ENCODE measurements at places on chromosomes 16 and 17.

DNA sequence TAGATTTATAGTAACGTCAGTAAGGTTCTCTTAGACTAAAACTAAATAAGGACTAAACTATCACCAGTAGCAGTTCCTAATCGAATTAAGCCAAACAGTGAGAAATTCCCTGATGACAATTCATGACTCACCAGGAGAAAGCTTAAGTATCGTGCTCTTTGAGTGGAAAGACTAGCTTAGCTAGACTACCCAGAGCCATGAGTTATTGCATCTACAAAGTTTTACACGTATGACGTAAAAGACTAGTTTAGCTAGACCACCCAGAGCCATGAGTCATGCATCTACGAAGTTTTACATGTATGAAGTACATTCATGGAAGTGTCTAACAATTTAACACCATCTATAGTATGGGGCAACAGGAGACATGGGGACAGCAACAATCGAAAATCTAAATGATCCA is 36.6 kb downstream of the UBE2G1 start:
- no peak for DNase-seq

- no peak for DNase-seq
Measured at GRCh38 chr17:67421869-67422273, 44.8 kb downstream of the PITPNC1 start.

DNA sequence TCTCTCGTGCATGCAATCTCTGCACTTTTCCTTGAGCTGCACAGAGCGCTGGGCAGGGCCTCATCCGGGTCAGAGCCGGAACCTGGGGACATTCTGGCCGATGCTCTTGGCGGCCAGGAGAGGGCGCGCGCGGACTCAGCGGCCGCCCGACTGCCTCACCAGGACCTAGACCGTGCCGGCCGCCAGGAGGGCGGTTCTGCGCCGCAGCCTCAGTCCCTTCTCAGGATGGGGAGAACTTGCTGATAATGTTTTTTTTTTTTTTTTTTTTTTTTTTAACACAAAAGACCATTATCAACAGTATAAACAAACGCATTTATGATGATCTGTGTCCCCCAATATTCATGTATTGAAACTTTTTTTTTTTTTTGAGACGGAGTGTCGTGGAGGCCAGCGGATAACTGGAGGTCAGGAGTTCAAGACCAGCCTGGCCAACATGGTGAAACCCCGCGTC is 8.1 kb upstream of the FLYWCH2 start:
- DNase-seq: peak; percentile 45

DNA sequence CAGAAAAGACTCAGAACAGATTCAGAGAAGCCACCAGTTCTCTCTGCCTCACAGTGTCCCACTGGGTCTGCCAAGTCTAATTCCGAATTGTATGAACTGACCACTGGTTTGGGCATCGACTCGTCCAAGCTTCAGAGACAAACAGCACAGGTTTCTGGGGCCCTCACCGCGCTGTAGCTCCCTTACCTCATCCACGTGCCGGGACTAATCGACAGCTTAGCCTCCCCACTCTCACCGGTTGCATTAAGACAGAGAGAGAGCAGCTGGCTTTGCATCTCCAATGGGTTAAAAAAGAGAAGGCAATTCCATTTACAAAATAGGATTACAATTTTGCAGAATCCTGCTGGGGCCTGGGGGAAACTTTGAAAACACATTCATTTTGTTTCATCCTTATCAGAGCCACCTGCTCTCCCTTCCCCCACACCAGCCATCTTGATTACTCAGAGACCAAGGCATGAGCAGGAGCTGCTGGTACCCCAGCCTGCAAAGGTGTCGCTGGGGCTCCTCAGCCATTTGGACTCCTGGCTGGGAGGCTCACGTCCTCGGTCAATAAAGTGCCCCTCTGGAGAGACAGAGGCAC is 95.3 kb upstream of the RPL38 start:
- DNase-seq: no peak

- no peak for DNase-seq
Measured at GRCh38 chr17:39143552-39144093, 7.8 kb downstream of the PLXDC1 start.

- no peak for DNase-seq
Measured at GRCh38 chr16:68519225-68519745, 19.8 kb upstream of the ZFP90 start.

DNA sequence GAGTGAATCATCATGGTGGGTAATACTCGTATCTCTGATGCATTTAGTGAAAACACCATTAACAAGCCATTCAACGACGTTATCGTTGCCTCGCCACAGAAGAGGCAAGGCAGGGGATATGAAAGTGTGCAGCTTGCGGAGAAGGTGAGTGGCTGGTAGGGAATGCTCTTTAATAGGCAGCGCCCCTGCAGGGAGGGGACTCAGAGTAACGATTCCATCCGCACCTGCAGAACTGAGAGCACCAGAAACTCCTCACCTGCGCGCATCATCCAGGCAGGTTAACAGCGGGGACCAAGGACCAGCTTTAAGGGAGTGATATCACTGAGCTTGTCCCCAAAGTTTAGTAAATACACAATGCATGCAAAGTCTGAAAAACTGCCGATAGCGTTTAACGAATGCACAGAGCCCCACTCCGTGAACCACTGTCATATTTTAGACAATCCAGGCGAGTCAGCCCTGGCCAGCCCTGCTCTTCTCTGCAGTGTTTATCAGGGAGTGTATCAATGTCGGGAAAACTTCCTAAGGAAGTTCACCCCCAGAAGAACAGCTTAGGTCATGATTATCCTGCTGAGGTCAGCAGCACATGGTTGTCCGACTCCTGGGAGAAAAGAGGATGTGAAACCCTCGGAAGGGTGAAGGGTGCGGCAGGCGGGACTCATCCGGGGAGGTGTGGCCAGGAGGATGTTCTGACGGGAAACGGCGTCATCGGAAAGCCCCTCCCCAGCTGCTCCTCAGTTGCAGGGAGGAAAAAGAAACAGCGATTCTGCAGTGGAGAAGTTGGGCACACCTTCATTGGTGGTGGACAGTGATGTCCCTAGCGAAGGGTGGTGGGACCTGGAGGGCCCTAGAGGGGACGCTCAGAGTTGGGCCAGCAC is 68.5 kb upstream of the DNAH17 start:
- DNase-seq: no peak

- DNase-seq: no peak
Measured at GRCh38 chr17:46010597-46011186, 11.6 kb downstream of the STH start.

GRCh38 chr17:72717276-72717675 is 375.2 kb downstream of the SLC39A11 start:
- DNase-seq: no peak

DNA sequence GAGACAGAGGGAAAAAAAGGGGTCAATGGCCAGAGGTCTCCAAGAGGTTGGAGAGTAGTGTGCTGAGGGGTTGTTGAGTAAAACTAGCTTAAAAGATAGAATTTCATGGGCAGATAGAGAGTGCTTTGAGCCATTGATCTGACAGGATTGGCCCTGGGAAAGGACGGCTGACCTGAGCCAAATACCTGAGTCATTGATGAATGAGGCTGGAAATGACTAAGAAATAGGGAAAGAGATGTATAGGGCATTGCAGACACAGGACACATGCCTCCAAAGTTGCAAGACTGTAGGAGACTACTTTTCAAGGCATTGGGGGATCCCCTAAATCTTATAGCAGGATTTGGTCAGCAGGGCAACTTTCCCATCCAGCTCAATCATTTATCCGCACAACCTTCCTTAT is 168.7 kb downstream of the ABCC12 start:
- no peak for DNase-seq

- no peak for DNase-seq
Measured at GRCh38 chr16:6104428-6104827, 1006.8 kb upstream of the EEF2KMT start.

DNA sequence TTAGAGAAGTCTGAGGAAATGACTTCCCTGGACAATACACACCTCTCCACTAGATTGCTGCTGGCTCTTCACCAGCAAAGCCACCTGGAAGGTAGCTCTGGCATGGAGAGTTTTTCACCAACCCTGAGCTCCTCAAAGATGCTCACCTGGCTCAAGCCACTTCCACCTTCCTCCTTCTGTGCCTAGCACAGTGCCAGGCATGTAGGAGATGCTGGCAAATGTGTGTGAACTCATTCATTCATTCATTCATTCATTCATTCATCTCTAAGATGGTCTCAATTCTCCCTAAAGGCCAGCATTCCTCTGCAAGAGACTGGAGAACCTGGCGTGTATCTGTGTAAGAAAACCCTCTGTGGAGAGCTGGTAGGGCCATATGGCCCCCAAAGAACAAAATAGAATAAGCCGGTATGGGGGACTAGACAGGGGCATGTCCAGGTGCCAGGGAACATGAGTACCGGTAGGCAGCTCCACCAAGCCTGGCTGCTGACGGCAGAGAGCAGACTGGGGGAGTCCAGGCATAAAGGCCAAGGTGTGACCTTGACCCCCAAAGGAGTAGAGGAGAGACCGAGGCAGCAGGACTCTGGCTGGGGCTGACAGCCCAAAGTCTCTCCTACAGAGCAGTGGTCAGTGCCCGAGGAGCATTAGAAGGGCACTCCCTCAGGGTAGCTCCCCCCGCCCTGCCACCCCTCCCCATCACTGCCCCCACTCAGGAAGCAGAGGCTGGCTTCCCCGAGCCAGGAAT is 132.2 kb upstream of the TNRC6C start:
- DNase-seq: no peak

GRCh38 chr16:79638386-79638785 is 37.8 kb upstream of the MAF start:
- no peak for DNase-seq

GRCh38 chr16:79186196-79186595 is 414.3 kb downstream of the MAF start:
- no peak for DNase-seq

DNA sequence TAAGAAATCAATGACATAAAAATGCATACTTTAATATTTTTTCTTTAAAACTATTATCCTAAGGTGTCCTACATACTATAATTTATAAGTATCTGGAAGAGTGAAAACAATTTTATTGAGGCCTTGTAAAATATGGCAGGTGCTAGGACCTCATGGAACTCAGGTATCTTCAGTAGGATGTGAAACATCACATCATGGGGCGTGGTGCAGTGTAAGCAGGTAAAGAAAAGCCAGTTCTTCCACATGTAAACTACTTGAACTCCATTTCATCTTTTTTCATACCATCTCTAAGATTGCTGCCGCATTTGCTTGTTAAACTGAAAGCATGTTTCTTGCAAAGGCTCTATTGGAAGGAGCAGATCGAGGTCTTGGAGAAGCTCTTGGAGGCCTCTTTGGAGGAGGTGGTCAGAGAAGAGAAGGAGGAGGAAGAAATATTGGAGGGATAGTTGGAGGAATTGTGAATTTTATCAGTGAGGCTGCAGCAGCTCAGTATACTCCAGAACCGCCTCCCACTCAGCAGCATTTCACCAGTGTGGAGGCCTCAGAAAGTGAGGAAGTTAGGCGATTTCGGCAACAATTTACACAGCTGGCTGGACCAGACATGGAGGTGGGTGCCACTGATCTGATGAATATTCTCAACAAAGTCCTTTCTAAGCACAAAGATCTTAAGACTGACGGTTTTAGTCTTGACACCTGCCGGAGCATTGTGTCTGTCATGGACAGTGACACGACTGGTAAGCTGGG is at the start of gene CAPNS2:
TSS of gene CAPNS2 (plus strand) at position 253 of the 744 bp plus-strand sequence. CDS start at position 326, 73 bp downstream.
- DNase-seq: no peak

GRCh38 chr17:41581366-41582060 is 5.2 kb downstream of the KRT14 start:
- DNase-seq: no peak

- DNase-seq: peak; percentile 36
Measured at GRCh38 chr16:30651124-30652004, 604 bp downstream of the PRR14 start.

GRCh38 chr17:32859857-32860525 is 16.9 kb downstream of the MYO1D start:
- no peak for DNase-seq

DNA sequence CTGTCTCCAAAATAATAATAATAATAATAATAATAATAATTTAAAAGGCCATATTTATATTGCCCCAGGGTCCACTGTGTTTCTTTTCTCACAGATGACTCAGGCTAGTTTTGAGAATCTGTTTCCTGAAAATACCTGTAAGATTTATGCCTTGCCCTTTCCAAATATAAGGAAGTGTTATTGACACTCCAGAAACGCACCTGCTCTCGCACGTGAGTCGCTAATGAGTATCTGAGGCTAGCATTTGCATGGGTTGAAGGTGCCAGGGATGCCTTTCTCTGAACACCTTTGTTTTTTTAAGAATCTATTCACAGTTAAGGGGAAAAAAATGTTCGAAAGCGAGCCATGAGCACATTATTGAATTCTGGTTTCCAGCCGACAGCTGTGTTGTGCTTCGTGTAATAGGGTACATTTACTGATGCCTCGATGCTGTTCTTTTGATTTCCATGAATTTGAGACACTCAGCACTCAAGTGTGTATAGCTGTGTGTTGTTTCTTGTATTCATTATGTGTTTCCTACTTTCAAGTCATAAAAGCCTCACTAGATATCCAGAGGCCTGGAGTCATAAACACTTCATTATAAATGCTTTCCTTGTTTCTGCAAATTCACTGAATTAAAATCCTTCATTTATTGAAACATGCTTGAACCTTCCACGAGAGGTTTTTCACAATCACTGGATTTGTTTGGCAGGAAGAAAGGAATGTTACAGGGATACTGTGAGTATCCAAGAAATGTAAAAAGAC is 45.0 kb upstream of the NOL11 start:
- DNase-seq: peak; percentile 77

DNA sequence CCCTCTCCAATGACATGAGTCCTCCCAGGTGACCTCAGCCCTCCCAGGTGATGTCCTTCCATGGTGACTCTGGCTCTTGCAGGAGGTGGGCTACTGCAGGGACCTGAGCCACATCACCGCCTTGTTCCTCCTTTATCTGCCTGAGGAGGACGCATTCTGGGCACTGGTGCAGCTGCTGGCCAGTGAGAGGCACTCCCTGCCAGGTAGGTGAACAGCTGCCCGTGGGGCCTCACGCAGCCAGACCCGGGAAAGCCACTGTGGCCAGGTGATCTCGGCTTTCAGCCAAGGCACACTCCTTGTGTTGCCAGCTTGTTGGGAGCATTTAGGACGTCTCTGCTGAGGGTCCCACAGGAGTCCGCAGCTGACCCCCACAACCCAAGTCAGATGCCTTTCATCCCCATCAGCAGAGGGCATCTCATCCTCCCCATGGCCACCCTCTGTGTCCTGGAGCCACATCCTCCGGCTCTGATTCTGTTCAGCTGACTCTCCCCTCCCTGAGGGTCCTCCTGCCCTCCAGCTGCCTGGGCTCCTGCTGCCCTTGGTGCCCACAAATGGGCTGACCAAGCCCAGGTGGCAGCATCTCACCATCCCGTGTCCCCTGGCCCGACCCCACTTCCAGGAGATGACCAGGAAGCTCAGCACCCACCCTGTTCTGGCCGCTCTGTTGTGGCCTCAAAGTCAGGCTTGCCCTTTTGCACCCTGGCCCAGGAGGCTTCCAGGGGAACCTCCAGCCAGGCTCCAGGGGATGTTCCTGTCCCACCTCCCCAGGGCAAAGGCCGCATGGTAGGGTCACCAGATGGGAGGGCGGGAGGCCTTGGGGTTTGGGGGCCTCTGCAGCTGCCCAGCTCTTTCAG is 20.1 kb downstream of the USP6 start:
- DNase-seq: no peak

Data from NCI-H1105 treated with DMSO at 0.1 percent for 48 hours (cell line).